Amygdala (tissue), 56 donors: ENCODE measurements at places on chromosomes 13 and 19.

DNA sequence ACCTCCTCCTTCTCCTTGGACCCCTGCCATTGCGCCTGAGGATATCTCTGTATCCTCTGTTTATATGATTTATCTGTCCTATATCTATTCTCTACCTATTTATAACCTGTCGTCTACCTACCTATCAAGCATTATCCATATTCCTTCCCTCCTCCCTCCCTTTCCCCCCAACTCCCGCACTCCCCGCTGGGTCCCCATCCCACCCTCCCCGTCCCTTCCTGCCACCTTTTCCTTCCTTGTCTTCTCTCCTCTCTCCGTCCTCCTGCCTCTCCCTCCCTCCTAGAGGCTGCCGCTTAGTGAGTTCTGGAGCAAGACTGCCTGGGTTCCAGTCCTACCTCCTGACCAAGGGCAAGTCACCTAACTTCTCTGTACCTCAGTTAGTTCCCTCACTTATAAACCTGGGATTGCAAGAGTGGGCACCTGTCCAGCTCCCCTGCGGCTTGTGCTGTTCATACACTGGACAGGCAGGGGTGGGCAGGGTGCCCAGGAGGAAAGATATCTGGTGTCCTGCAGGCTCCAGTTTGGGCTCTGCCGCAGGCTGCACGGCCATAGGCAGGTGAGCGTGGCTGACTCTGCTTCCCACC lies 16.1 kb downstream of the TTYH1 start:
- no peak for DNase-seq

DNA sequence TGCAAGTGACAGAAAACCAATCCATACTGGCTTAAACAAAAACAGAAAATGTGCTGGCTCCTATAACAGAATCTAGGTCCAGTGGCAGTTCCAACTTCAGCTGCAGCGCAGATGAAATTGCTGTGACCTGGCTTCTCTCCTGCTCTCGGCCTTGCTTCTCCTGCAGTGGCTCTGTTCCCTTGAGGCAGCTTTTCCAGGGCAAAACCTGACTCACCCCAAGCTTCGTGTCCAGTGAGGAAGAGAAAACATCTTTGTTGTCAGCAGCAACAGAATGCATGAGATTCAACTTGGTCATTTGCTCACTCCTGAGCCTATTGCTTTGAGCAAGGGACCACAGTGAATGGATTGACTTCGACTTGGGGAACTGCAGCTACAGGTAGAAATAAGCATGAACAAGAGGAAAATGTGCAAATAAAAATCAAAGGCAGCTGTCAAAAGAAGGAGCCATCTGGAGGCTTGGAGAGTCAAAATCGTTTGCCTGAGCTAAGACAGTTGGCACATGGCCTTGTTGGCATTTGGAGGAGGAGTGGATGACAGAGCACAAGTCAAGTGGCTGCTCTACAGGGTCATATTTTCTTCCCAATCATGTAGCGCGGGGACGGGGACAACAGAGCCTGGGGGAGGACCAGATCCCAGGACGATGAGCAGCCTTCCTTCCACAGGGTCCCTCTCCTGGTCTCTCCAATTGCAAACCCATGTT lies 523.4 kb downstream of the FGF9 start:
- no peak for DNase-seq

GRCh38 chr13:100525453-100526317 lies 62.9 kb downstream of the GGACT start:
- no peak for DNase-seq

- DNase-seq, result no peak
These were observed 15.7 kb downstream of the PRAM1 start for GRCh38 chr19:8486661-8487136.

DNA sequence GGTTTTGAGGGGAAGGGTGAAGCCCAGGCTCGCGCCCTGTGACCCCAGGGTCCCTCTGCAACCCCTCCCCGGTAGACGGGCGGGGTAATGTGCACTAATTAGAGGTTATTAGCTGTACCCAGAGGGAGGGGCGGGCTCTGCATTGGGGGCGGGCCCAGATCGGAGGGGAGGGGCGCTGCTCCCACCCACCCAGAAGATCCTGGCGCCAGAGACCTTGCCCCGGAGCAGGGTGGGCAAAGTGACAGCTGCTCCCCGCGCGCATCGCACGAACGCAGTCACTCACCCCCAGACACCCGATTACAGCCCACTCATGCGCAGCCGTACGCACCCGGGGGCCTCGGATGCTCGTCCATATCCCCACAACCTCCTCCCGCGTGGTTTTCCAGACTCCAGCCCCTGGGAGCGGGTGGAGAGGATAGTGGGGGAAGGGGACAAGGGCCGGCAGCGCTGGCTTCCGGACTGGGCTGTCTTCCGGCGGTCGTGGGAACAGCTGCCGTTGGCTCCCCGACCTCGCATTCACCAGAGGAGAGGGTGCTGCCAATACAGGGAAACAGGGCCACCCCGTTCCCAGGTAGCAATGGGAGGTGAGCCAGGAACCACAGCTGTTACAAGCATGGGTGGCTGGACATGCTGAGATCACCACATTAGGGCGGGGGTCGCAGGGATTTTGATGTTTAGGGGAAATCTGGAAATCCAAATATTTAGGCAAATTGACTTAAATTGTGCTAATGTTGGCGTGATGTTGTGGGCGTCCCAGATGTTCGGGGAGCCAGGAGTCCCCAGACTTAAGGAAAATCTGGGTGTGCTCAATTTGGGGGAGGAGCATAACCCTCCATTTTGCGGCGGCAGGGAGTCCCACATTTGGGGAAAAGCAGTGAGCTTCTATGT lies 2.9 kb upstream of the HOOK2 start:
- DNase-seq, result no peak

DNA sequence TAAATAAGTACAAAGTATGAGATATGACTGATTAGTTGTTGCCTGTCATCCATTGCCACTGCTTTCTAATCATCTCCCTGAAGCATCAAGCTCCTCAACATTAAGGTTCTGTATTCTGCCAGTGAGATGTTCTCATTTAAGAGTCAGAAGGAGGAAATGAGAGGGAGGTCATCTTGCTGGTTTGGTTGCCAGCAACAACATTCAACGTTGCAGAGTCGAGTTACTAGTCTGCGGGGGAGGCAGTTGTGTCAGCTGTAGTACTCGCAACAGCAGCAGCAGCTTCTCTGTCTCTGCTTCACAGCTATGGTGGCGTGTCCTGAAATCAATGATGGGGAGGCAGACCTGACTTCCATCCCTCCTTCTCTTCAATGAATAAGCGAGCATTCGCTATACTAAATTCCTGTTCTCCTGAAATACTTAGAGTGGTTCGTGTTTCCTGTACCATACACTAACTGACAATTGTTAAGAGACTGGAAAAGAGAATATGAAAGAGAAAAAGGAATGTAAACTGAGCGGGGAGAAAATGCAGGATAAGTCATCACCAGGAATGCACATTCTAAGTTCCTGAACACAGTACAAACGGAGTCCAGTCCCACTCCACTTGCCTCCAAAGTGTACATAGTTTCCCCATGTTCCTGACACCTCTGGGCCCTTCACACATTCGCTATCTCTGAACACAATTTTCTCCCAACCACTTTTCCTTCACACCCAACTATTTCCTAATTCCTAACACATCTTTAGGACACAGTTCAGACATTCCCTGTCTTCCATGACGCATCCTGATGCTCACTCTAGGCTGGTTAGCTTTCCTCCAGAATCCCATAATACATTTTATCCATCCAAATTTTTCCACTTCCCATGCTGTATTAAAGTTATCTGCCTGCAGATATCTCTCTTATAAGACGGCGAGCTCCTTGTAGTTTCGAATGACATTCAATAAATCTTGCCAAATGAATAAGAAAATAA lies 263.0 kb downstream of the KLF12 start:
- no peak for DNase-seq

- no peak for DNase-seq
These were observed 182.0 kb upstream of the SERP2 start for GRCh38 chr13:44191504-44192171.

DNA sequence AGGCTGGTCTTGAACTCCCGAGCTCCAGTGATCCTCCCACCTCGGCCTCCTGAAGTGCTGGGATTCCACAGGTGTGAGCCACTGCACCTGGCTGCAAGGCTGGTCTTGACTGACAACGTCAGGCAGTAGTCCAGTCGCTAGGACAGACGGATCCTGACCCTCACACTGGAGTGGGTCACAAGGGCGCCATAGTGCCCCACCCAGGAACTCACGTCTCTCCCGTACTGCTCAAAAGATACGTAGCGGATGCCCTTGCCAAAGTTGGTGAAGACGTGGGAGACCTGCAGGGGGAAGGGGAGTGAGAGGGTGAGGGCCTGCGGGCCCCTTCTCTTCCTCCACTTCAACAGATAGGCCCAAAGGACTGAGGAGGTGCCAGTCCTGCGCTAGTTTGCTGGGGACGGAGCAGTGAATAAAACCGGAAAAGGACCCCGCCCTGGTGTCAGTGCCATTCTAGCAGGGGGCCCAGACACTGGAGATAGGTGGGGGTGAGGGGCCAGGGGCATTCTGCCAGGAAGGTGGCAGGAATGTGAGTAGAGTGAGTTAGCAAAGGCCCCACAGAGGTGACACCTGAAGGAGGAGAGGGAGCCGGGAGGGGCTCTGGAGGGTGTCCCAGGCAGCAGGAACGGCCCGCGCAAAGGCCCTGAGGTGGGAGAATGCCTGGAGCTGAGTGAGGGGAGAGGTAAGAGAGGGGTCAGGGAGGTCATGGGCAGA lies 11.9 kb downstream of the MRPS12 start:
- no peak for DNase-seq
